ENCODE measurements at places on chromosomes 1 and 21.

GRCh38 chr21:41065539-41065938, 102.4 kb upstream of the BACE2 start:
- no peak for DNase-seq

- no peak for DNase-seq
Observed at GRCh38 chr1:222823695-222824094, 8.9 kb downstream of the DISP1 start.

GRCh38 chr1:1433804-1434130, 1.7 kb upstream of the VWA1 start:
- DNase-seq: peak; percentile 43

GRCh38 chr21:44927587-44928461, 7.1 kb upstream of the ITGB2 start:
- DNase-seq: peak; percentile 42

DNA sequence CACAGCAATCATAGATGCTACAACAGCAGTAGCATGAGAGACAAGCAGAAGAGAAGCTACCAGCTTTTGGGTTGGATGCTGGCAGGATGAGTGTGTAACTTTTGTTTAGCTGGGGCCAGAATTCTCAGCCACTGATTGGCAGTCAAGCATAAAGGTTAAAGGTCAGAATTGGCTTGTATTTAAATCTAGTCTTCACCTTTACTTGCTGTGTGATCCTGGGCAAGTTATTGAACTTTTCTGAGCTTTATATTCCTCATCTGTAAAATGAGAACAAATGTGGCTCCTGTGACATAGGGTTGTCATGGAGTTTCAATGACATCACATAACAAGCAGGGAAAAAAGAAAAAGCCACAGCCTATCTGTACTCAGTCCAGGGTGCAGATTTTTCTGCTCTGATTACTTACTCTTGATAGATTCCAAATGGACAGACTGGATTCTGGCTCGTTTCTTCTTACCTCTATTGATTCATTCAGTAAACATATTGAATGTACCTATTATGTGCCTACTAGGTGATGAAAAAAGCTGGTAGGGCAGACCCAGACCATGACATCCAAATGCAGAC, 2.8 kb upstream of the AZIN2 start:
- DNase-seq: no peak

- no peak for DNase-seq
Observed at GRCh38 chr1:119778886-119779560, 10.3 kb upstream of the HMGCS2 start.
